BE2C (cell line): ENCODE measurements at places on chromosomes 7 and 10.

DNA sequence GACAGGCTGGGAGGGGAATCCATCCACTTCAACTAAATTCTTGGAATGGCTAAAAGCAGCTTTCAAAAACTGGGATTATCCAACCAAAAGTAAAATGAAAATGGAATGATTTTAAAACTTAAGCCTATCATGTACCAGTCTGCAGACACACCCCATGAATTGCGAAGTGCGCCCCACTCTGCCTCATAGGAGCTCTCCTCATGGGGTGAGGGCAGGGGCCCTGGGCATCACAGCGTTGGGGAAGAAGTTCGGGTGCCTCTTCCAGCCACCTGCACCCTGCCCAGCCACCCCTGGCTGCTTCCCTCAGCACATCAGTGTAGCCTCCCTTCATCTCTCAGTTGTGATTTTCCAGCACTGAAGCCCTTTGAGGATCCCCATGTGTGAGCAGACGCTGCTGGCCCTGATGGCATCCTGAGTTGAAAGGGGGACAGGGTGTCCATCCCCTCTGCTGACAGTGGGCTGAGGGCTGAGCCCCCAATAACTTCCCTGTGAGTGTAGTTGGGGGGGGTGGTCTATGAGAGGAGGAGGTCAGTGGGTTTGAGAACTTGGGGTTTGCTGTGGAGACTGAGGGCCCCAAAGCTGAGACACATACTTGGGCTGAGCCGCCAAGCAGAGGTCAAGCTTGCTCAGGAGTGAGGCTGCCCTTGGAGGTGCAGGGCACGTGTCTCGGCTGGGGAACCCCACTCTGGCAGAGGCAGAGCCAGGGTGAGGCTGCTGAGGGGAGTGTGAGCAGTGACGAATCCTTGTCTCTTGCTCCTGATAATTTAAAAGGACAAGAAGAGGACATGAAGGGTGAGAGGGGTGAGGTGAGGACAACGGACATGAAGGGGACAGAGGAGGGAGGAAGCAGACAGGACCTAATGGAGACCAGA is 542.1 kb downstream of the TCERG1L start:
- no peak for DNase-seq

- no peak for DNase-seq
Observed at GRCh38 chr10:114626841-114627240, 31.2 kb downstream of the ABLIM1 start.

DNA sequence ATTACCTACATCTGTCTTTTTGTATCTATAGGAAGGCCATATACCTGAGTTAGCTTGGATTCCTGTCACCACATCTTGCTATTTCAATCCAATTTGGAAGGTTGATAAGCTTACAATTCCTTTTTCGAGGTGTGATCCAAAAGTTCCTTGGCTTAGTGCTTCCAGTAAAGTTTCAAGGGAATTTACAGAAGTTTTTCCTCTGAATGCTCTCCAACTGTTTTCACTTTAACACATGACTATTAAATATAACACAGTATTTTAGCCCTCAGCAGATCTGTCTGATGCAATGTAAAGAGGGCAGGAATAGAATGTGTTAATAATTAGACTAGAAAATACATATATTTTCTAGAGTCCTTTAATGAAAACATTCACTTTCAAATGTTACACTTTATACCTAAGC is 171.4 kb downstream of the DKK1 start:
- DNase-seq = no peak

DNA sequence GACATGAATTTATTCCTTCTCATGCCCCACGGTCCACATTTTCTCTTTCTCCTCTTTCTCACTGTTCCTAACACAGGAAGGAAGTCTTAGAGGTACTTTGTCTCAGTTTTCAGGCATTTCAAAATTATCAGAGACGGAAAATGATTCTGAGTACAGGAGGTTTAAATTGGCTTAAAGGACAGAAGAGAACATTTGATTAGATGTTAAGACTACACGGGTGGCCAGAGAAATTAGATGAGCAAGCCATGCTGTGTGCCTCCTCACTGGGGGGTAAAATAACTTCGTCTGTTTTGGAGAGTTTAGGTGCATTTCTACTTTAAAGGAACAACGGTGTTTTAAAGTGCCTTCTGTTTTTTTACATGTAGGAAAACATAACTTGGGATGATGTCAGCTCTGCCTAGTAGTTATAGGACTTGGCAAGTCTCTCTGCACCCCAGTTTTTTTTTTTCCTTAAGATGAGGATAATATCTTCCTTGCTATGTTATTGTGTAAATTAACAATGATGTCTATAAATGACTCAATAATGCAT is 66.9 kb downstream of the MCMBP start:
- DNase-seq = no peak

- DNase-seq = no peak
Observed at GRCh38 chr10:61404751-61405150, 48.4 kb downstream of the TMEM26 start.

- no peak for DNase-seq
Observed at GRCh38 chr10:99292159-99292558, 37.0 kb upstream of the CNNM1 start.

- no peak for DNase-seq
Observed at GRCh38 chr7:24778543-24779282, 21.4 kb upstream of the GSDME start.

DNA sequence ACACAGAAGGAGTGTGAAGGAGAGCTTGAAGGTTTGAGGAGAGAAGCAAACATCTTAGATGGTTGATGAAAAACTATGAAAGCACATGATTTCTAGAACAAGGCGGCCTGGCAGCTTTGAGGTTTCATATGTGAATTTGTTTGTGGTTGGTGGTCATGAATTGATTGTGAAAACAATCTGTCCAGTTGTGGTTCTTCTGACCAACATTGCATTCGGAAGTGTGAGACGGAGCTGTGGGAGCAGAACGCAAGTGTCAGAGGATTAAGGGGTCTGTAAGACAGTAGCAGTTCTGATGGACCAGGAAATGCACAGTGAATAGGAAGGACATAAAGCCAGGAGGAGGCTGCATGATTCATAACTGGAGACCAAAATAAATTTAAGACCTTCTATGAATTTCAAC is 594.6 kb downstream of the NXPH1 start:
- no peak for DNase-seq

DNA sequence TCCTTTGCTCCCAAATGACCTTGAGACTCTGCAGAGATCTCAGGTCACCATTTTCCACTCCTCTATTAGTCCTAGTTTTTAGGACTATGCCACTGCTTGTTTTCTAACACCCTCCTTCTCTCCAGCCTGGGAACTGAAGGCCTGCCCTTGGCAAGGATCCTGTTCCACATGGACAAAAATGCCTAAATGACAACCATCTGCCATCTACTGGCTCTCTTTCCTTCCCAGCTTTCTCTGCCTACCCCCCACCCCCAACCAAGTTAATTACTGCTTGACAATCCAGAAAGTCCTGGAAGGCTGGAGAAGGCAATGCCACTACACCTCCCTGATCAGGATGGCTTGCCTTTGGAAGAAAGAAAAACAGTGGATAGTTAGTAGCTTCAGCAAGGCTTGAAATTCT is 44.8 kb upstream of the SP8 start:
- no peak for DNase-seq

DNA sequence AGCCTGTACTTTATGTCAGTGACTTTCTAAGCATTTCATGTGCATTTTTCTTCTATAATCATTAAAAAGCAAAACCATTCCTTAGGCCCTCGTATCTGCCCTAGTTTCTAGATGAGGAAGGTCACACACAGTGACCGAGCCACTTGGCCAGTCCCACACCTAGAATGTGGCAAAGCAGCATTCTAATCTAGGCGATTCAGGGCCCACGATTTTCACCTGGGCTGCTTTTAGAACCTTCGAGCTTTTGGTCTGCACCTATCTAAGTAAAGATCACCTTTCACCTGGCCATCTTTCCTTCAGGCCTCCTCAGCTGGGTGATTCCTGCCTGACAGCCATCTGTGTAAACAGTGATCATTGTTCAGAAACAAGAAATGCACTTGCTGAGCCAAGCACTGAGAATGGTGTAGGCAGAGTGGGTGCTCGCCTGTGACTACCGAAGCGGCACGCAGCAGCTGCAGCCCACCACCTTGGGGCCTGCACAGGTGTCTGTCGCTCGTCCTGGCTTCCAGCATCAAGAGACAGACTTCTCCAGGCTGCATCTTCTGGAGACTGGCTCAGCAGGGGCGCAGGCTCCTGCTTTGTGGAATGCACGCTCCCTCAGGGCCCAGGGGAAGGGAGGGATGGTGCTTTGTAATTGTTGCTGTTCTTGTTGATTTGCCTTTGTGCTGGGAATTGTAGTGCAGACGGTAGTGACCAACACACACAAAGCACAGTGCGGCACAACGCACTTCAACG is 149.0 kb upstream of the INSYN2A start:
- DNase-seq = no peak

DNA sequence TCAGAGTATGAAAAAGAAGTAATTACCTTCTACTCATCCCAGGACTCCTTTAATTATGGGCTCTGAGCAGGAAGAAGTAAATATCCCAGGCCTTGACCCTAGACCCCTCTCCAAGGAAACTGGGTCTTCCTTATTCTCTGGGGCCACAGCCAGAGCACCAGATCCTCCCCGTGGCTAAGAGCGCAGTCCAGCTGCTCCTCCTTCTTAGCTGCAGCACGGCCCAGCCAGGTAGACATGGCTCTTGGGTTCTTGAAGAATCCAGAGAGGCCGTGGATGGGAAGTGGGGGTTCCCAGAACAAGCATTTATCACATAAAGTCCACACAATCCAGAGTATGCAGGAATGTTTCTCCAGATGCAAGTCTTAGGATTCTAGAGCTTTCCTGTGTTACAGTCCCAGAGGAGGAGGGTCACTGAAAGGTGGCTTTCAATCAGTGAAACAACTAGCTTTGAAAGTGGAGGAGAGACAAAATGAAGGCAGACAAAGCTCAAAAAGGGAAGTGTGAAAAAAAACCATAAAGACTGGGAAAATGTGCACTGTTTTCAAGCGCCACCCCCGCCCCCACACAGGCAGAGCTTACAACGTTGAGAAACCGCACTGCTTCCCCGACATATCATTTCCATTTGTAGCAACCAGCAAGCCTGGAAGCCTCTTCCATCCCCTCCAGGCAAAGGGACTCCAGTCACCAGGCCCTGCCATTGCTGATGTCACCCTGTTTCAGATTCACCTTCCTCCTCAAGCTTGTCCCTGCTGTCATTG is 396.5 kb upstream of the MKI67 start:
- no peak for DNase-seq

DNA sequence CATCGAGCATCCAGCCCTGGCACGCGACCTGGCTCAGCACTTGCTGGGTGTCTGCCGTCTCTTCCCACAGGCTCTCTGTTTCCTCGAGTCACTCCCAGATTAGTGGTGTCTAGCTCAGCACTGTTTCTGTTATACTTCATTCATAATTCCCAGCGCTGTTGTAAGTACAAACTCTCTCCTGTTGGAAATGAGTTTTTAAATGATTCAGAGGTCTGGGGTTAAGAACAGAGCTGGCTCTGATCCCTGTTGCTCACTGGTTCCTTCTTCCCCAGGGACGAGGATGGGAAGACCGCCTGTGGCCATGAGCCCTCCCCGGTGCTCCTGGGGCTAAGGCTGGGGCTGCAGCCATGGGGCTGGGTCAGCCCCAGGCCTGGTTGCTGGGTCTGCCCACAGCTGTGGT is 17.3 kb upstream of the C10orf95 start:
- DNase-seq = no peak

DNA sequence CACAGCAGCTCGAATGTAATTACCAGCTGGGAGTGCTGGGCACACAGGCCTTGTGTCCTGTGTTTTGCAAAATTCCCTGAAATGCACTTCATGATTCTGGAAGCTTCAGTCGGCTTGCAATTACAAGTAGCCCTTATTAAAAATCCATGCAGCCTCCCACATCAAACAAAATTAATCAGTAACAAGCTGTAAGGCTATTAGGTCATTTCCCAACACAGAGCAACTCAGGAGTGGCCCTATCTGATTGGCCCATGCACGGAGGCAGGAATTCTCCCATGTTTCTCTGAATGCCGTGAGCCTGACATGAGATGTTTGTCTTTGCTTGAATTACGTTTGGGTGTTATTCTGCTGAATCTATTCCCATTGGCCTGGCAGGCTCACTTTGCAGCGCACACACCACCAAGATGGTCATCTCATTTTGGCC is 36.9 kb downstream of the FOXL3 start:
- peak; percentile 0 for DNase-seq

- no peak for DNase-seq
Observed at GRCh38 chr10:132547421-132547861, 9.9 kb downstream of the INPP5A start.

- DNase-seq = no peak
Observed at GRCh38 chr7:41217306-41217705, 485.6 kb downstream of the INHBA start.

DNA sequence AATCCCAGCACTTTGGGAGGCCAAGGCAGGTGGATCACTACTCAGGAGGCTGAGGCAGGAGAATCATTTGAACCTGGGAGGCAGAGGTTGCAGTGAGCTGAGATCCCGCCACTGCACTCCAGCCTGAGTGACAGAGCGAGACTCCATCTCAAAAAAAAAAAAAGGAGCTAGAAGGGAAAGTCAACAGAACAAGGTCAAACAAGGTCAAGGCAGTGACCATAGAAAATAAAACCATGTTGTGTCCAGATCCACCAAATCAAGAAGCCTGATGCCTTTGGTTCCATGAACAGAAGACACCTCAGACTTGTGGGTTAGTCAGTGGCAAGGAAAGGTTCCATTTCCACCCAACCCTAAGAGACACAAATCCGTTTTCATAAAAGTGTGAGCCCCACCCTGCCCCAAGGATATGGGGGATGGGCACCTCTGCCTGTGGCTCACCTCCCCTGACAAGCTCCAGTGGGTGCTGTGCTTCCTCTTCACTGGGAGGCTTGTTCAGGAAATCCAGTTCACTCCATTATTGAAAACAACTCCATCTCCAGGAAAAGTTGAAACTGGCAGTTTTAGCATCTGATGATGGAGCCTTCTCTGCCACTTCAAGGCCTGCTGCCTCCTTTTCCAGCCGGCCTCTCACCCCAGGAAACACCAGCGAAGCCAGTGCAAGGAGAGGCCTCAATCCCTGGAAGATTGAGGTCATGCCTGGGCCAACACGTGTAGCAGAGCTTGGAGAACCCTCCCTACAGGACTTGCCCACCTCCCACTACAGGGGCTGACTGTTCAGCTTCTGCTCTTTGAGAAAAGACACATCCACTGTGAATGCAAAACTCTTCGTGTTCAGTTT is 152.9 kb downstream of the NRF1 start:
- no peak for DNase-seq

- no peak for DNase-seq
Observed at GRCh38 chr7:7596176-7596575, 29.5 kb downstream of the MIOS start.

DNA sequence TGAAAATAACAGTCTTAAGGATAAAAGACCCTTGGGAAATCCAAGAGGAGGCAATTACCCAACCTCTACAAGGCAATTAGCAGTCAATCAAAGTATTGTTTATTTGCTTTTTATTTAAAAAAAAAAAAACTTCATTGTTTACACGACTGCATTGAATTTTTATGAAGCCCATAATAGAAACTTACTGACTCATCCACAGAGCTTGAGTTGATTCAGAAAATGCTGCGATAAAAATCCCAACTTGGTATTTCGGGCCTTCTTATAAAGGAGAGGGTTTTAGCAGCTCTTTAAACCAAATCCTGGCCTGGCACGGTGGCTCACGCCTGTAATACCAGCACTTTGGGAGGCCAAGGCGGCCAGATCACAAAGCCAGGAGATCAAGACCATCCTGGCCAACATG is 69.2 kb upstream of the PALS2 start:
- DNase-seq = no peak

GRCh38 chr7:112056409-112056808 is 149.8 kb downstream of the DOCK4 start:
- peak; percentile 40 for DNase-seq
